Hepatocyte (in vitro differentiated cells): ENCODE measurements at places on chromosomes 1 and 21.
A peak's percentile ranks its signal among the peaks of the same experiment; 100 is the strongest.

GRCh38 chr1:80003250-80003649 lies 996.7 kb upstream of the ADGRL4 start:
- no peak for DNase-seq

GRCh38 chr1:226948996-226949395 lies 8.9 kb downstream of the COQ8A start:
- no peak for DNase-seq

- DNase-seq = peak; percentile 90
These were observed 39.1 kb upstream of the ECE1 start for GRCh38 chr1:21329209-21329844.

- DNase-seq = no peak
These were observed 1120.2 kb upstream of the TMPRSS15 start for GRCh38 chr21:19523746-19524145.

- DNase-seq = no peak
These were observed 8.0 kb upstream of the BARHL2 start for GRCh38 chr1:90724926-90725656.

DNA sequence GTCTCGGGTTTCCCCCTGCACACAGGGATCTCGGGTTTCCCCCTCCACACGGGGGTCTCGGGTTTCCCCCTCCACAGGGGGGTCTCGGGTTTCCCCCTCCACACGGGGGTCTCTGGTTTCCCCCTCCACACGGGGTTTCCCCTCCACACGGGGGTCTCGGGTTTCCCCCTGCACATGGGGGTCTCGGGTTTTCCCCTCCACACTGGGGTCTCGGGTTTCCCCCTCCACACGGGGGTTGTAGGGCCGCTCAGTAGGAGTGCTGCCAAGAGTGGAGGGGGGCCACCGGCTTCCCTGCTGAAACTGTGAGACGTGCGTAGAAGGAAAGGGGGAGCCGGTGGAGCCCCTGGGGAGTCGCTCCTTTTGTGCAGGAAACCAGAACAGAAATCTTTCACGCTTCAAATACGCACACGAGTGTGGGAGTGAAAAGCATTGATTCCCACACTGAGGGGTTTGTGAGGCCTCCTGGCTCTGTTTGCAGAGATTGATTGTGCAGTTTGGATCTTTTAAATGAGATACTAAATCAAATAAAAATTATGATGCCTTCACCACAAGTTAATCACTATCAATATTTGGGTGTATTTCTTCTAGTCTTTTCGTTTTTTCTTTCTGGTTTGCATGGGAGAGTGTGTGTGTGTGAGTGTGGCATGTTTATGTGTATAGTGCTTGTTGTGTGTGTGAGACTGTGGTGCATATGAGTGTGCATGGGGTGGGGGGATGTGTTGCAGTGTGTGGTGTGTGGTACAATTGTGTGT lies 54.3 kb upstream of the TRAPPC10 start:
- no peak for DNase-seq

GRCh38 chr1:20665726-20666125 lies 4.6 kb upstream of the DDOST start:
- DNase-seq = no peak

DNA sequence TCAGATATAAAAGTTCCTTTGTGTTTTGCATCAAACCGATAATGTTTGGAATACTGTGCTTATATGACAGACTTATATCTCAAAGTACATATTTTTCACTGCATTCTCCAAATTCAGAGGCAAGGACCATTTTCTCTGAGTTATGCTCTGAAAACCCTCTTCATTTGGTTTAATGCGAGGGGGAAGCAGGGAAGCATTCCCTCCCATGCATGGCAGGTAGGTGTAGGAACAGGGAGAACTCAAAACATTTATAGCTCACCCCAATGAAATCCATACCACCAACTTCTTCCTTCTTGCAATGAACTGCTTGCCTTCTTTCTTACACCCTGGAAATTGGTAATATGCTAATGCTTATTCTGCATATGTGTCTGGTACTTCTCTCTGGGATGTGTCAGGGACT lies 10.7 kb upstream of the ERICH3 start:
- no peak for DNase-seq

GRCh38 chr1:151720974-151721787 lies at the start of gene RIIAD1:
Gene RIIAD1, plus strand, starts transcription at chr1:151721522. Its CDS starts 15 bp downstream, at chr1:151721537.
- DNase-seq = peak; percentile 44

- no peak for DNase-seq
These were observed 19.7 kb upstream of the CHIA start for GRCh38 chr1:111270771-111271463.

- DNase-seq = no peak
These were observed 52.8 kb downstream of the DPT start for GRCh38 chr1:168676029-168676812.

DNA sequence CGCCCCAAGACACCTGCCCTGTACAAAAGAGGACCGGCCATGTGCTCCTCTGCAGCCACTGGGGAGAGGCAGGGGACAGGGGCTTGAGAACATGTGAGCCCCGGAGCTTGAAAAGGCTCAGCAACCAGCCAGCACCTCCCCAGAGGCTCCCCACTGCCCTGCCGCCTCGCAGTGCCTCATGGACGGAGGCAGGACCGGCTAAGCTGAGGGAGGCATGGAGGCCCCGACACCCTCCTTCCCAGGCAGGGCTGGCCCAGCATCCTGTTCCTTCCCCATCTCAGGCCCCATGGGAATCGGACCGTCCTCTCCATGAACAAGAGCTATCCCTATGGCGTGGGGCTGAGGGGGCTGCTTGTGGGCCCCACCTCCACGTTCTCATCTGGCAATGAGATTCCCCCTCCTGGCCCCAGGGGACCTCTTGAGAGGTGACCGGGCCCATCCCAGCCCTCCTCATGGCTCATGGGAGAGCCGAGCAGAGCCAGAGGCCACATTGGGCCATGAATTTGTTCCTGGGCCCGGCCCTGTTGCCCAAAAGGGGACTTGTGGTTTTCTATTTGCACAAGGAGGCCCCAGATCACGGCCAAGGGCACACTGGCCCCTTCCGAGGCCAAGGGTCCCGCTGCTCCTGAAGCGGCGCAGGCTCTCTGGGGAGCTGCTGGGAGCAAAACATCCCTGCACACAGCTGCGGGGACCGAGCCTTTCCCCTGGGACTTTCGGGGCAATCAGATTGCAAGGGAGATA lies 65.2 kb upstream of the ARHGEF16 start:
- DNase-seq = no peak

DNA sequence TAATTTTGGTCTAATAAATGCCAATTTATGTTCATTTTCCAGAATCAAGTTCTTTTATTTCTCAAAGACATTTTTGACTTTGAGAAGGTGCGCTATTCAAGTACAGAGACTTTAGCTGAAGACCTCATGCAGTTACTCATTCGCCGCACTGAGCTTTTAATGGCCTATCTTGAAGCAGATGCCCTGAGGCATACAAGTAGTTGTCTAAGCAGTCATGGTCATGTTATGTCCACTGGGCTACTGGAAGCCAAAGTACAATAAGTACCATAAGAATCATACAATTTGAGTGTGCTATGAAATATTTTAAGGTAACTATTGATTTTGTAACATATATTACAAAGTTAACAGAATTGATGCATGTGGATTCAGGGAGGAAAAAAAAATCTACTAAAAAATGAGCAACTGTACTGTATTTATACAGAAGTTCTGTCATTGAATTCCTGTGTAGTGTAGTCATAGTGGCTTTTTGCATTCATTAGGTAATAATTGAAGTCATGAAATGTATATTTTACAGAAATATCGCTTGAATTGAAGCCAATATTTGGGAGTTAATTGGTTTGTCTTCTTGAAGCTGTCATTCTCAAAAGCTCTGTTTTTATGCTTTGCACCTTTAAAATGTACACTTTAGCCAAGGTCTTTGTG lies 13.5 kb upstream of the NEXN start:
- no peak for DNase-seq

DNA sequence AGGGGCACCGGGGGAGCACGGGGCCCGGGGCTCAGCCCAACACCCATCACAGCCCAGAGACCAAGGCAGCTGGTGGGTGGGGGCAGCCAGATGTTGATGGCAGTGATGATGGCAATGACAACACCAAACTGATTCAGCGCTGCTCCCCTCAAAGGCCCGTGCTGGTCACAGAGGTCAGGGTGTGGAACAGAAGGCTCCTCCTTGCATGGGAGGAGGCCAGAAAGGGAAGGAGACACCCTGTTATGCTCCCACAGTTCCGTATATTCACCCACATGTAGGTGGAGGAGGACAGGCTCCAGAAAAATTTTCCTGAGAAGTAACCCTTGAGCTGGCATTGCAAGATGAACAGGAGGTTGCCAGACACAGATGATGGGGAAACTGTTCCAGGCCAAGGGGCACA lies 414 bp downstream of the GUCA2B start:
- DNase-seq = no peak

DNA sequence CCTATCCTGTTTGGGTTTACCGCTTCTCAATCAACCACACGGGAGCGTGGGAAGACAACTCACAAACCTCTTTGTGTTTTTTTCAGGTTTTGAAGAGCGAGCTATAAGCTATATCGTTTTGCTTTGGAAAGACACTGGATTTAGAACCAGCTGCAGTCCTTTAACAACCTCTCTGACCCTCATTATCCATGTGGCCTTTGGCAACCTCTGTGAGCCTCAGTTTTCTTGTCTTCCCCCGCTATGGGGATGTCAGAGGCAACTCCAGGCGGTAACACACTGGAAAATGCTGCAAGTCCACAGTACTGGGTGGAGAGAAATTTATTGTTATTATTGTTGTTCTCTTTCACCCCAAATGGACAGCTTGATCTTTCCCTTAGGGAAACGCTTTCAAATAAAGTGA lies 100.0 kb downstream of the ETS2 start:
- DNase-seq = no peak

DNA sequence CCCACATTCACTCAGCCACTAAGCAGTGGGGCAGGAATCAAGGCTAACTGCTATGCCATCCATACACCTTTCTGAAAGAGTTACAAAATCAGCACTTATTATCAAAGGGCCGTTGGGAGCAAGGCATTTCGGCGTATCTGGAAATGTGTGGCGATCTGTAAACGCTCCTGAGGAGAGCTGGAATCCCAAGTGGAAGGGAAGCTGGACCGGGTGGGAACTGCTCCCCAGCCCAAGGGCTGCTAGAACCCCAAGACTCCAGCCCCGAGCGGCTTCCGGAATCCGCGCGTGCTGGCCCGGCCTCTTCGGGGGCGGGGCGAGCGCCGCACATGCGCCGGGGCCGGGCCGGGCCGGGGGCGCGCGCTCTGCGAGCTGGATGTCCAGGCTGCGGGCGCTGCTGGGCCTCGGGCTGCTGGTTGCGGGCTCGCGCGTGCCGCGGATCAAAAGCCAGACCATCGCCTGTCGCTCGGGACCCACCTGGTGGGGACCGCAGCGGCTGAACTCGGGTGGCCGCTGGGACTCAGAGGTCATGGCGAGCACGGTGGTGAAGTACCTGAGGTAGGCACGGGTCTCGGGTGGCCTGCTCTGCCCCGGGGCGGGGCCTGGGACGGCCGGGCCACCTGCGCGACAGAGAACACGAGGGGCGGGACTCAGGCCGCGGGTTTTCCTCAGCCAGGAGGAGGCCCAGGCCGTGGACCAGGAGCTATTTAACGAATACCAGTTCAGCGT lies at the start of gene NAXE:
NAXE (plus strand) TSS at position 345 of the 726 bp plus-strand sequence; CDS start at position 374, 29 bp downstream.
- peak; percentile 91 for DNase-seq

DNA sequence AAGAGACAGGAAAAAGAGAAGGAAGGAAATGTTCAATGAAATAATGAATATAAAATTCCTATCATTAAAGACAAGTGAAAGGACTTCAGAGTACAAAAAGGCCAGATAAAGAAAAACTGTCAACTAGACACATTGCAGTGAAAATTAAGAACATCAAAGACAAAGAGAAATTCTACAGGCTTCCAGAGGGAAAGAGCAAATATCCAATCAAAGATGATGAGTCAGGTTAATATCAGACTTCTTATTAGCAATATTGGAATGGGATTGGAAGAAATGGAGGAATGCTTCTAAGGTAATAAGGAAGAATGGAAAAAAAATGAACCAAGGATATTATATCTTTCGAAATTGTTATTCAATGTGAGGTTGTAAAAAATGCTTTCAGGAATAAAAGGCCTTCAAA lies 7.8 kb downstream of the PLA2G2A start:
- no peak for DNase-seq

DNA sequence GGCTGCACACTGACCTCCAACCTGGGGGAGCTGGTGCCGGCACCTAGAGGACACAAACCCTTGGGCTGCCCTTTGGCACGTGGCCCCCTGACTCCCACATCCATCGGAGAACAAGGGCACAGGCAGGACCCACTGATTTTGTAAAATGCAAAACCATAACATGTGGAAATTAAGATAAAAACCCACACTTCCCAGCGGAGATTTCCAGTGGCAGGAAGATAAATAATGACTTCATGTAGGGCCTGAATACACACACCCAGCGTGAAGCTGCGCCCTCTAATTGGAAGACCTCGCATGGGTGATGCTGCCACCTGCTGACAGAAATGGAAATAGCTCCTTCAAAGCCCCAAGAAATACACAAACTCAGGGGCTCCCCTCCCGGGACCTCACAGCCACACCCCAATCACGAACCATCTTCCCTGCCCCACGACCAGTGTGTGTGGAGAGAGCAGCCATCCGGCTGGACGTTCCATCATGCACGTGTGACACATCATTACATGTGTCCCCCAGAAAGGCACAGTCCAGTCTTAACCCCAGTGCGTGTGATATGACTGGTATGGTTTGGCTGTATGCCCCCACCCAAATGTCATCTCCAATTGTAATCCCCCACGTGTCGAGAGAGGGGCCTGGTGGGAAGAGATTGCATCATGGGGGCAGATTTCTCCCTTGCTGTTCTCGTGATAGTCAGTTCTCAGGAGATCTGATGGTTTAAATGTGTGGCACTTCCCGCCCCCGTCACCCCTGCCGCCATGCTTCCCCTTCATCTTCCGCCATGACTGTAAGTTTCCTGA lies 5.7 kb upstream of the TPRG1L start:
- peak; percentile 87 for DNase-seq

GRCh38 chr1:244980605-244981004 lies 116.3 kb upstream of the HNRNPU start:
- no peak for DNase-seq

- DNase-seq = no peak
These were observed 213.8 kb downstream of the URB2 start for GRCh38 chr1:229839800-229840199.

- no peak for DNase-seq
These were observed 7.1 kb upstream of the MAP1LC3C start for GRCh38 chr1:242005866-242006535.

DNA sequence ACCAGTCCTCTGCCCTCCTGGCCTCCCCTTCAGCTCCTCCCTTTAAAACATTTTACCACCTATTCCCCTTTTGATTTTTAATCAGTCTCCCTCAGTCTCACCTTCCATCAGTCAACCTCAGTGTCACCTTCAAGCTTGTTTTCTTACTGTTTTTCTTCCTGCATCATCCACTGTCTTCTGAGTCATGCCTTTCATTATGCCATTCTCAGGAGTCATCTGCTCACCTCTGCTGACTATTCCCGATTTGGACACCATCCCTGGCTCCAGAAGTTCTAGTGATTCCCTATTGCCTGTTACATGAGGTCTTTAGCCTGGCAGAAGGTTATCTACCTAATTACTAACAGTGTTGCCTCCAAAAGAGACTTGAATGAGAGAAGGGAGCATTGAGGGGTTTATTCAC lies 23.9 kb downstream of the NFASC start:
- no peak for DNase-seq

GRCh38 chr1:59718064-59718988 lies 96.4 kb upstream of the HOOK1 start:
- peak; percentile 43 for DNase-seq

- DNase-seq = peak; percentile 75
These were observed 5.1 kb downstream of the LMNA start for GRCh38 chr1:156119503-156120209.
